H54 (cell line): ENCODE measurements at places on chromosomes 7 and 10.
A peak's percentile ranks its signal among the peaks of the same experiment; 100 is the strongest.

- peak; percentile 45 for DNase-seq
Observed at GRCh38 chr7:106542550-106543220, 118.3 kb downstream of the CCDC71L start.

- DNase-seq = no peak
Observed at GRCh38 chr10:120719333-120719732, 131.8 kb upstream of the WDR11 start.

- no peak for DNase-seq
Observed at GRCh38 chr10:101492205-101492604, 95.9 kb downstream of the POLL start.

GRCh38 chr7:958221-959200 is 4.0 kb upstream of the ADAP1 start:
- DNase-seq = no peak

GRCh38 chr10:75766106-75766505 is 334.7 kb downstream of the LRMDA start:
- DNase-seq = no peak

- DNase-seq = no peak
Observed at GRCh38 chr7:111029574-111030251, 61.2 kb upstream of the LRRN3 start.

DNA sequence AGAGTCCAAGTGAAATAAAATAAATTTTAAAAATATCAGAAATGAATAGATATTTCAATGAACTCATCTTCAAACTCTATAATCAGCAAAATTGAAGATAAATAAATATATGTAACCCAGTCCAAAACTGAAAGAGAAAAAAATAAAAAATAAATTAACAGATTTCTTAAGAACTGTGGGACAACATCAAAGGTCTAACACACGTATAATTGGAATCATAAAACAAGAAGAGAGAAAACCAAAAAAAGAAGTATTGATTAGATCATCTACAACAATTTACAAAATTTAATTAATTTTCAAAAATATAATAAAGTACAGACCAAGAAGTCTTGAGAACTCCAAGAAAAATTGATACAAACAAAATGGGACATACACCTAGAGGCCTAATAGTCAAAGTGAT is 625.8 kb upstream of the SORCS1 start:
- DNase-seq = no peak

DNA sequence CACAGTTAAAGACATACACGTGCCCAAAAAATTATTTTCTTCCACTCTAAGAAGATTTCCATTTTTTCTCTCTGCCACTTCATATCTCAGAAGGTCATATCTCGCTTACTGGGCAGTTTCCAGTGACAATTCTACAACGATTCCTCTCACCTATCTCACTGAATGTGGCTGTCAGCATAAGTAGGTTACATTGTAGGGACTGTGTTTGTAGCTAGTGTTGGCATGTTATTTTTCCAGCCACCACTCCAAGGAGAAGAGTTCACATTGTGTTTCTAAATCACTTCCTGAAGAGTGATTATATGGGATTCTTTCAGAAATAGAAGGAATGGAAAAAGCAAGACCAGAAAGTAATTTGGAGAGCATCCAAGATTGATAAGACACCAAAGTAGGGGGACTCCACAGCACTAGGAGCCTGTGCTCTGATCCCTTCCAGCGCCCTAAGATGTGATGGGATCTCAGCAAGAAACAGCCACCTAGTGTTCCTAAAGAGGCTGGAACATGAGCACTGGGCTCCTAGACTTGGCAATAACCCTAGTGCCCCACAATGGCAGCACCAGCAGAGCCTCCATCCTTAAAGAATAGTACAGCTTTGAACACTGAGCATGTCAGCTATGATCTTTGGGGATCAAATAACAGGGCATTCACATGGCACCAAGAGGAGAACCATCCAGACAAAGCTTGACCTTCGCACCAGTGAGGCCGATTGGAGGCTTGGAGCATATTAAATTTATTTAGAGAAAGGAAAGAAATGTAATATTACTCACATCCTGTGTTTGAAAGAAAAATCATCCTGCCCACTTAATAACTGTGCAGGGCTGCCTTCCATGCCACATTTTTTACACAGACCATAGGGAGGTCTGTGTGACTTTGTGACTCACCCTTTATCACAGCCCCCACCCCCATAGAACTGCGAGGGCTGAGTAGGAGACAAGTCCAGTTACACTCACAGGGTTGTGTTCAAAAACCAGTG is 51.8 kb downstream of the CAV1 start:
- DNase-seq = no peak

DNA sequence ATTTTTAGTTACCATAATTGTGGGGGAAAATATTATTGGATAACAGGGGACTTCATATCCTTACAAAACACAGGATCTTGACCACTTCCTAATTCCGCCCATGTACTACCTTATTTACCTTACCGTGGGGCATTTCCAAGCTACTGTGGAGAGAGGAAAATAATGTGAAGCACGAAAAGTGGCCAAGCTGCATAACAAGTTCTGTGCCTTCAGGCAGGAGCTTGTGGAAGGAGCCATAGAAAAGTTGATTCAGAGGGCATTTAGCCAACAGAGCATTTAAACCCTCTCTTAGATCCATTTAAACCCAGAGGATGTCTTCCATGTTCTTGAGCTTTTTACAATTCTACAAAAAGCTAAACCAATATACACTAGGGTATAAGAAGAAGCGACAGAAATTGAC is 41.6 kb downstream of the DNAJB9 start:
- no peak for DNase-seq

DNA sequence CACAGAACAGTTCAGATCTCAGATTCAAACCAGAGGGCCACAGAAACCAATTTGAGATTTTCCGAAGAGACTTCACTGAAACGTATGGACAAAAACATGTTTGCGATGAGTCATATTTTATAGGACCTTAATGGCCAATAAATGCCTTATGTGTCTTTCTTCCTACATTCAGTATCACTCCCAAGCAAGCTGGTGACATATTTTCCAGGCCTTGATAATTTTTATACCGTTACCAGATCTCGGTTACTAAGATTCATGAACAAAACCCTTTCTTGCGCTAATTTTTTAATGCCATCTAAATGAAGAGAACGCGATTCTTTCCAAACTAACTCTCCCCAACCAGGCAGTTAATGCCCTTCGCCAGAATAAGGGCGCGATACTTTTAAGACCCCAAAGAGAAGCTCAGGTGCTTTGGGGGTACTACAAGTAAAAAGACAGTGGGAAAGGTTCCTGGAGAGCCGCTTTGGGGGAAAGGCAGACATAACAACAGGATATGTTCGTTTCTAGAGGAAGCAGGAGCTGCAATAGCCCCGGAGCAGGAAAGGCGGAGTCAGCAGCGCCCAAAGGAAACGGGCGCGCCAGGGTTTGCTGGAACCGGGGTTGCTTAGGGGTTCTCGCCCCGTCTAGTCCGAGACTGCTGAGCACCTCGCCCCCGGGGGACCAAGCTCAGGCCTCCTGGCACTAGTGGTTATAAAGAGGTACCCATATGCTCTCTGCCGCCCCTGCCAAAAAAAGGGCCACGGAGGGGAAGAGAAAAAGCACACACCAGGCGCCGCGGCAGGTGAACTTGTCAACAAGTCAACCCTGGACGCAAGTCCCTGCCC is 884 bp downstream of the ICA1 start:
- peak; percentile 35 for DNase-seq

GRCh38 chr7:11130012-11130411 is 156.3 kb downstream of the PHF14 start:
- no peak for DNase-seq

- DNase-seq = no peak
Observed at GRCh38 chr7:107387573-107388219, 82.2 kb upstream of the GPR22 start.

DNA sequence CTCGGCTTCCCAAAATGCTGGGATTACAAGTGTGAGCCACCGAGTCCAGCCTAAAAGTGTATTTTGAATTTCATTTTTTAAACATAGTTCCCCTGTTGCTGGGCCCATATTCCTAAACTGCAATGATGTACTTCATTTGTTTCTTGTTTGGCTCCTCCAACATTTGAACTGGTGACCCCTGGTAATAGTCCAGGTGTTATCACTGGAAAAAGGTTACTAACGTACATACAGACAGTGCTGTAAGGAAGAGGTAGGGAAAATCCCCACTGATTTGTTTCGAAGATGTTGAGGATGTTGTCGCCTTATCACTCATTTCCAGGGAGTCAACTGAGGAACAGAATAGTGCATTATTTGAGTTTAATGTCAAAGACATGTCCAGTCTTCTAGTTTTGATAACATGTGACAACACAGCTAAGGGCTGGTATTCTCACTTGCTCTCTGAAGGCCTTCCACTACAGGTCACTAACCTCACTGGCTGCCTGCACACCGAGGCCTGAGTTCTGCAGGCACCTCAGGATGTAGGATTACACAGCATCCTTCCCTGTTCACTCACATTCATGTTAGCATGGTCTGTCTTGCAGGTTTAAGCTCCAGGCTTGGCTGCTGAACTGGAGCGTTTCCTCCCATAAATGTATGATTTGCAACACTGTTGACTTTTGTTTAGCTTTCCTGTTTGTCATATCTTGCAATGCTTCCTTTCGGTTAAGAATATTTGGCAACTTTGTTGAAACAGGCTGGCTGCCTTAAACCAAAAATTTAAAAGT is 362.8 kb downstream of the INHBA start:
- DNase-seq = no peak

GRCh38 chr7:101516851-101517250 is 112.2 kb downstream of the MYL10 start:
- no peak for DNase-seq

GRCh38 chr10:92755725-92756124 is 66.0 kb downstream of the HHEX start:
- no peak for DNase-seq

- DNase-seq = no peak
Observed at GRCh38 chr7:53110425-53110824, 75.0 kb downstream of the POM121L12 start.

DNA sequence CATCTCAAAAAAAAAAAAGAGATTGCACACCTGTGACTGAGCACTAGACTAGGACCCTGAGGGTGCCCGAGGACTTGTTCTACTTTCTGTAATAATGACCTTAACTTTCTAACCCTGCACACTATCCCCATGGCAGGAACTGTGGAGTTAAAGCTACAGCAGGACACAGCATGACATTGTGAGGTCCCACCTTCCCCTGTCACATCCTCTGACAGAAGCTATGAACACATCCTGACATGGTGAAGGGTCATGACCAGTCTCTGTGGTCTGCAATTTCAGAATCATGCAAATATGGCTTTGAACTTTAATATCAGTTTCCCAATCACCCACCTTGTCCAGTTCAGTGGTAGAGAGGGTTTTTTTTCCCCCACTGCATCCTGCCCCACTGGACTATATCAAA is 18.5 kb upstream of the SAR1A start:
- DNase-seq = no peak

DNA sequence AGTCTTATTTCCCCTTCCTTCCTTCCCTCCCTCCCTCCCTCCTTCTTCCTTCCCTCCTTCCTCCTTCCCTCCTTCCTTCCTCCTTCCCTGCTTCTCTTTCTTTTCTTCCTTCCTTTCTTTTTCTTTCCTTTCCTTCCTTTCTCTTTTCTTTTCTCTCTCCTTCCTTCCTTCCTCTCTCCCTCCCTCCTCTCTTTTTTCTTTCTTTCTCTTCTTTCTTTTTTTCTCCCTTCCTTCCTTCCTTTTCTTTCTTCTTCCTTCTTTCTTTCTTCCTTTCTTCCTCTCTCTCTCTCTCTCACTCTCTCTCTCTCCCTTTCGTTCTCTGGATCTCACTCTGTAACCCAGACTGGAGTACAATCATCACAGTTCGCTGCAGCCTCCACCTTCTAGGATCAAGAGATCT is 6.2 kb downstream of the TMEM130 start:
- DNase-seq = no peak

DNA sequence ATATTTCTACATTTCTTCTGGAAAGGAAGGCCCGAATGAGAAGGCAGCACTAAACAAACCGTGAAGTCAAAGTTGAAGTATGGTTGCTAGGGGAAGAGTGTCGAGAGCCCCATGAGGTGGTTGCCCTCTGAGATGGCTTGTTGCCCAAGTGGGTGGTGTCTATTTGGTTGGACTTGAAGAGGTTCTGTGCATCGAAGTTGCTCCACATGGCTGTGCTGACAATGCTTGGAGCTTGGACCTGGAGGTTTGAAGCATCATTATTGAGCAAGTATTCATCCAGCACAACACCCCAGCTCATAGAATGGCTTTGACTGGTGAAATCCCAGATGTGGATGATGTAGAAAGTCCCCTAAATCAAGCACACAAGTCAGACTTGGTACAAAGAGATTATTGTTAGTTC is 165.2 kb upstream of the CDCA7L start:
- no peak for DNase-seq

DNA sequence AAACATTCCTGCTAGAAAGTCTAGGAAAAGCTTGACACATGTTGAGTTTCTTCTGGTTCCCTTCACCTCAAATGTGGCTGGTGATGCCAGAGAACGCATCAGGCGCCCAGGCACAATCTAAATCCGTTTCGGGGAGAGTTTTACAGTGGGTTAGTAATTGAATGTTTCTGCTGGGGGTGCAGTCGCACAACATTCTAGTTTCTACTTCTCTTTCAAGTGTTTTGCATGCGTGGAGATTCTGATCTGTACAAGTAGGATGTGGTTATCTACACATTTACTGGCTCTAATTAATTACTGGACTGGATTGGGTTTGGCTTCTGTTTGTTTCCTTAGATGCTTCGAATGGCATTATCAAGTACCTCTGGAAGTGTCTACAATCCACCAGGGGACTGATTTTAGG is 173.8 kb downstream of the TMEM26 start:
- no peak for DNase-seq

- DNase-seq = no peak
Observed at GRCh38 chr10:59633063-59633462, 76.6 kb downstream of the SLC16A9 start.

DNA sequence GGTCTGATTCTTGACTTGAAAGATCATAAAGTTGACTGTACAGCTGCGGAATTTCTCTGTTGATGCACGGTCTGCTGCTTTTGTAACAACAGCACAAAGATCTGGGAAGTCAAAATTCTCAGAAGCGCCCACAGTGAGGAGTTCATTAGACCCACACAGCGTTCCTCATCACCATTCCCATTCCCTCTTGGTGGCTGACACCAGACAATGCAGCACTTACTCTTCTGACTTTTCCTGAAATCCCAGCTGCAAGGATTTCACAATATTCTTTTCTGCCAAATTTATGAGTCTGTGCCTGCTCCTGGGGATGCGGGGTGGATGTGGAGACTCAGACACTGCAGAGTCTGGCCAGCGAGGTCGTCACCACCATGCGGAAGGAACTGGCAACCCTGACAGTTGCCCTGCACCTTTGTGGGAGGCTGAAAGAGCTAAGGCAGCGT is 233.9 kb downstream of the FANK1 start:
- DNase-seq = no peak

GRCh38 chr7:155162422-155162821 is 92.3 kb downstream of the HTR5A start:
- no peak for DNase-seq
